ENCODE measurements at places on chromosomes 6 and 20.

DNA sequence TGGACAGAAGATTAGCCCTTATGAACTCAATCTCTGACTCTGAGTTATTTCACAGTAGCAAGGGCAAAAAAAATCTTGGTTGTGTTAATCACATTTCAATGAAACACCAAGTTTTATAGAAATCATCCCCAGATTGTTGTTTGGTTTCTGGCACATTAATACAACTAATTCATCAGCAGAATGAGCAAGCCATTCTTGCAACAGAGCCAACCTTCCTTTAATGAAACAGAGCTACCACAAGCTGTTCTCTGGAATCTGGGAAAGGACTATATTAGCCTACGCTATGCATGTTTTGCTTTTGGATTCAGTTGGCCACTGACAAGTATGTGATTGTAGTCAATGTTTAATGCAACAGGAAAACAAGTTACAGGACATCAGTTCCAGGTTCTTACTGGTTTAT lies 13.8 kb upstream of the POPDC3 start:
- peak; percentile 63 for DNase-seq

DNA sequence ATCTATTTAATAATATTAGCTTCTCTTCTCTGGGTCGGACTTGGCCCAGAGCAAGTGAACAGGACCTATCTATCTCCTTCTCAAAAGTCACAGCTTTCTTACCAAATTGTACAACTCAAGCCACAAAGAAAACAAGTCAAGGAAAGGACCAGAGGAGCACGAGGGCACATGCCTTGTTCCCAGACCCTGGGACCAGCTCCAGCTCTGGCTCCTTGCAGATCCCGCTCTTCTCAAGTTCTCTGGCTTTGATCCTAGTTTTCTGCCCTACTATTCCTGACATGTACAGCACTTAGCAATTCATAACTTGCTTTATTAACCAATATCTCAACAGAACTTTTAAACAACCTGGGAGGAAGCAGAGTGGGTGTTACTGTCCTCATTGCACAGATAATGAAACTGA lies 185.9 kb downstream of the ESR1 start:
- peak; percentile 9 for DNase-seq

- DNase-seq, result no peak
These were observed 16.9 kb upstream of the GSTA4 start for GRCh38 chr6:53011979-53012378.

GRCh38 chr20:2817341-2817726 lies 1.2 kb downstream of the TMEM239 start:
- DNase-seq, result no peak

DNA sequence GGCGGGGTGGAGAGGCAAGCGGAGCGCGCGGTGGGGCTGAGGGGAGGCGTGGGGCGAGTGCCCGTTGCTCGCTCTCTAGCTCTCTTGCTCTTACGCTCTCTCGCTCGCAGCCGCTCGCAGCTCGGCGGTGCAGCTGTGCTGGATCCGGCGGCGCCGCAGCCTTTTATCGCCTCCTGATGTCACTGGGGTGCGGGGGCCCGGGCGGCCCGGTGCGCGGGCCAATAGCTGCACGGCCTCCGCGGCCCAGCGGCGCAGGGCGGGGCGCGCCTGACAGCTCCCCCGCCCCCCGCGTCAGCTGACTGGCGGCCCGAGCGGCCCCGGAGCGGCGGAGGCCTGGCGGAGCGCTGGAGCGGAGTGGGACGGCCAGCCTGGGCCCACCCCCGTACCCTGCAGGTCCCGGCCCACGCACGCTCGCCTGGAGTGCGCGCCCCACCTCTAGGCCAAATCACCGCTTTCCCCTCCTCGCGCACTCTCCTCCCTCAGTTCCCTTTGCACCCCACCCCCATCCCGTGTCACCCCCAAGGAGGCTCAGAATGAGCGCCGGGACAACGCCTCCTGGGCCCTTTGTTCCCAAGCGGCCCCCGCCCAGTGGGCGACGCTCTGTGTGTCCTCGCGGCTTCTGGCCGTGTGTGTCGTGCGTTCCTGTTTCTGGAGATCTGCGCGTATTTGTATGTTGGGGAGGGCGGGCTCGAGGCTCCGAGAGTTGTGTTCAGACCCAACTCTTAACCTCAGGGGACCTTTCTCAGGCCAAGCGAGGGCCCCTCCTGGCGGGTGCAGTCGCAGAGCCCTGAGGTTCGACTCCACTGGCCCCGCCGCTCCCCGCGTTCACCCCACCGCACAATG lies at the start of gene MAFB:
MAFB (minus strand) TSS at position 137 of the 843 bp plus-strand sequence. CDS start 386 bp downstream, outside the sequence.
- DNase-seq, result peak; percentile 93

DNA sequence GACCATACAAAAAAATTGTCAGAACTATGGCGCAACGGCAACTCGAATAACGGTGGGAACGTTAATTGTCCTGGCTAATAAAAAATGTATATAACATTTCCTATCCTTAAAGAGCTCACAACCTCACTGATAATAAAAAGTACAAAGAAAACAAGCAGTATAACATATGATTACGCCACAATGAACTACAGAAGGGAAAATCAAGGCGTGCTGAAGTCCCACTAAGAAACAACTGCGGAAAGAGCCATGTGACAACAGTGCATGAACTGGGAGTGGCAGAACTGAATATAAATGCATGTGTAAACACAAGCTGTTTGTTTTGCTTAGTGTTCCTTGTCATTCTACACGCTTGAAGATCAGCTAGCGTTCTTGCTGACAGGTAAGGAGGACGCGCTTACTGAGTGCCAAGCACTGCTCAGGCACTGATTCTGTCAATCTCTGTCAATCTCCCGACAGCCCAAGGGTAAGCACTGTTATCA lies 466 bp upstream of the PSMB1 start:
- peak; percentile 29 for DNase-seq

DNA sequence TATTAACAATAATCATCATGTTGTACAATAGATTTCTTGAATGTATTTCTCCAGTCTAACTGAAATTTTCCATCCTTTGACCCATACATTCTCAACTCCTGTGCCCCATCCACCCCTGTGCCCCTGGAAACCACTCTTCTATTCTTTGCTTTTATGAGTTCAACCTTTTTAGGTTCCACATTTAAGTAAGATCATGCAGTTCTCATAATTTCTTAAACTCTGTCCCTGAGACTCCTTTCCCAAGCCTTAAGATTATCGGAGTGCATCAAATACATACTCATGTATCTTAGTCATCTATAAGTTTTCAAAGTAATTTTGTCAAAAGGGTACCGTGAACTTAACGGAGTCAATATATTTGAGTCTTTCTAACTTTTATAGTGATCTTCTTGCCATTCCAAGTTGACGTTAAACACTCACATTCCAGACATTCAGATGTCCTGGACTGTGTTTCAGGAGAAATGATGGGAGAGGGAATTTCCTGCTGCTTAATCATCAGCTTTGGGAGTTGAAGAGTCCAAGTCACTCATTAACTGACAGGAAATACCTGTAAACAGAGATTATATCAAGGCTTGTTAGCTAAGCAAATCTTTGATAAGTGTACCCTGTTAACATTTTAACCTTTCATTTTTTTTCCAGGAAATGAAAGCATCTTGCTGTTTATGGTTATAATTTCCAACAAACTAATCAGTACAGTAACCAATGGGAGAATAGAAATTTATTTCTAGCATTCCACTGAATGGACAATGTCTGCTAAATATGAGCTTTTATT lies 73.3 kb downstream of the ADGRG6 start:
- no peak for DNase-seq

- DNase-seq, result peak; percentile 15
These were observed 11.8 kb upstream of the GSTA1 start for GRCh38 chr6:52815167-52816092.

DNA sequence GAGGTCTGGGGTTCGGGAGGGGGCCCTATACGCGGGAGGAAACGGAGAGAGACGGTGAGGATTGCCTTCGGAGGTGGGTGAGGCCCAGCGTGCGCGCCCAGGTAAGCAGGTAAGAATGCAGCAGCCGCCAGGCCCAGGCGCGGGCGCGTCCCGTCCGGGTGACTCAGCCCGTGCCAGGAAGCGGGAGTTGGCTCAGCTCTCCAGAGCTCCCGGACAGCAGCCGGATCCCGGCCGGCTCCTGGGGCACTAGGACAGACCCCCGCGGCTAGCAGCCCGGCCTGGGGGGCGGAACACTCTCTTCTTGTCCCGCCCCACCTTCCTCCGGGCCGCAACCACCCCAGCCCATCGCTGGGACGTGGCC lies 1.5 kb upstream of the MDFI start:
- DNase-seq, result no peak

DNA sequence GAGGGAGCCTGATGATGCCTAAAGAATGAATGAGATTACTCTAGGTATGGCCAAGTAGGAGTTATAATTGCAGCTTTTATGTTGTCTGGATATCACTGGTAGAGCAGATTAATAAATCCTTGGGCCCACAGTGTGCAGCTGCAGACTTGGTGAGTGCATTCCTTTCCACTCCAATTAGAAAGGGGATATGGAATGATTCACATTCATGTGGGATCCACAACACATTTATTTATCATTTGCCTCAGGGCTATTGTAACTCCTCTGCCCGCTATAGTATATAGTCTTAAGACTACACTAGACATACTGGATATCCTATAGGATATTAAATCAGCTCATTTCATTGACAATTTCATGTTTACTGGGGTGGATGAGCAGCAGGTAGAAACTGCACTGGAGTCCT lies 11.6 kb upstream of the HLA-G start:
- no peak for DNase-seq

DNA sequence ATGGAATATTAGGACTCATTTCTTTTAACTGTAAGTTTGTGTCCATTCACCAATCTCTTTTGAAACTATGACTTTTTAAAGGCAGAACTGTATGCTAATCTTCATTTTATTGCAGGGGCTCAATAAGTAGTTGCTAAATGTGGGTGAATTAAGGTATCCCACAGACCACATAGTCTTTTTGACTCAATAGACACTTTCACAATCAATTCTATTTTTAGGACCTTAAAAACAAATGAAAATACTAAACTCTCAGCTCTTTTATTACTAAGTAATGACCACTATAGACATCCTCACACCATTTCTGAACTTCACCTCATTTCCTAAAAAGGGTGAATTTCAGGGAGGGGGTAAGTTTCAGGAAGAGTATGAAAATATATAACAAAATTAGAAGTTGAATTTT lies 106.8 kb upstream of the BEND6 start:
- DNase-seq, result no peak

DNA sequence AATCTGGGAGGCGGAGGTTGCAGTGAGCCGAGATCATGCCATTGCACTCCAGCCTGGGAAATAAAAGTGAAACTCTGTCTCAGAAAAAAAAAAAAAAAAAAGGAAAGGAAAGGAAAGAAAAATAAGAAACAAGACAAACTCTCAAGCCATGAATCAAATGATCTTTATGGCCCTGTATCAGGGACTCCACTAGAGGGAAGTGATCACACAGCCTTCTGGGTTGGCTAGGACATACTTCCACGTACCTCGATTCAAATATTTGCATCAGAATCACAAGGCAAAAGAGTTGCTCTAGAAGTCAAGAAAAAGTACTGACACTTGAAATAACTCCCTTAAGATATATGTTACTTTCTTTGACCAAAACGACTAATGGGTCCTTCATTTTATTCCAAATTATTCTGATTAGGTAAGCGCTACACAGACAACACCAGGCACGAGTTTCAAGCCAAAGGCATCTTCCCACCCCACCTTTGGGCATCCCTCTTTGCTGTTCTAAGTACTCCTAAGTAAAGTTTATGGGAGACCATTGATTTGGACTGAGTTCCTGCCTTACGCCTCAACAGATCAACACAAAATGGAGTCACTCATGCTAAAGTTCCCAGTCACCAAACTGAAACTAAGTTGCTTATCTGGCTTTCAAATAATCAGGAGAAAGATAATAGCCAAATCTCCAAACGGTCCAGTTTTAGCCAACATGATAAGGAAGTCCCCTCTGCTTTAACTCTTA lies 77.5 kb upstream of the NT5E start:
- no peak for DNase-seq

GRCh38 chr20:60803335-60804055 lies 448.6 kb upstream of the CDH4 start:
- no peak for DNase-seq

- DNase-seq, result no peak
These were observed 17.2 kb upstream of the FAM50B start for GRCh38 chr6:3831761-3832530.

GRCh38 chr6:27205375-27206278 lies 41.9 kb upstream of the PRSS16 start:
- no peak for DNase-seq

DNA sequence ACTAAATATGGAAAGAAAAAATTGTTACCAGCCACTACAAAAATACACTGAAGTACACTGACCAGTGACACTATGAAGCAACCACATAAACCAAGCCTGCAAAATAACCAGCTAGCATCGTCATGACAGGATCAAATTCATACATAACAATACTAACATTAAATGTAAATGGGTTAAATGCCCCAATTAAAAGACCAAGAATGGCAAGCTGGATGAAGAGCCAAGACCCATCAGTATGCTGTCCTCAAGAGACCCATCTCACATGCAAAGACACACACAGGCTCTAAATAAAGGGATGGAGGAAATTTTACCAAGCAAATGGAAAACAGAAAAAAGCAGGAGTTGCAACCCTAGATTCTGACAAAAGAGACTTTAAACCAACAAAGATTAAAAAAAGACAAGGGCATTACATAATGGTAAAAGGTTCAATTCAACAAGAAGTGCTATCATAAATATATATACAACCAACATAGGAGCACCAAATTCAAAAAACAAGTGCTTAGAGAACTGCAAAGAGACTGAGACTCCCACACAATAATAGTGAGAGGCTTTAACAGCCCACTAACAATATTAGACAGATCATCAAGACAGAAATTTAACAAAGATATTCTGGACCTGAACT lies 104.8 kb downstream of the HACE1 start:
- DNase-seq, result no peak

GRCh38 chr20:25541676-25542075 lies 43.7 kb downstream of the NINL start:
- no peak for DNase-seq

DNA sequence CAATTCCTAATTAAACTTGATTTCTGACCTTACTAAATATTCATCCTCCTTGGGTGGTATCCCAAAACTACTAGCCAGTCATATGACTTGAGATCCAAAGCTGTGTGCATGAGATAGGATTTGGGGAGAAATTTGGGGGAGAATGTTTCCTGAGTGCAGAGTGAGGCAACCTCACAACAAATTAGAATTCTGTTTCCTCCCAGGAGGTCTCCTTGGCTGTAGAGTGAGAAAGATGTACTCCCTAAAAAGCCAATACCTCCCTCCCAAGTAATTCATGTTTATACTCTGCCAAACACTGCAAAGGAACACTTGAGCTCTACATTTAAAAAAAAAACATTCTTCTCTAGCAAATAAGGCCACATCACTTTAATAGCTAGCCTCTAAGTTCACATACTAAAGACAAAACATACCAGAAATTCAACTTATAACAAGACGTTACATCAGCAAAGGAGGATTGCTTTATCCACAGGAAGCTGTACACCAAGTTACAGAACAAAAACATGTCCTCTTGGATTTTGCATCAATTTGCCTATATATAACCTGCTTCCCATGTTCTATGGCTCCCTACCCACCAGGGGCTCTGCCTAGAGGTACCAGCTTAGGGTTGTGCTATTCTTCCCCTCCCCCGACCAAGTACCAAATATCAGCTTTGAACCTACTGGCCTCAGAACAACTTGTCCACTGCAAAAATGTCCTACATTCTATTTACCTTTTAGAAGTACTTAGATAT lies 15.4 kb upstream of the TMEM30A start:
- DNase-seq, result no peak

GRCh38 chr20:1169224-1169623 lies 15.6 kb downstream of the TMEM74B start:
- DNase-seq, result no peak

GRCh38 chr20:4956200-4956810 lies 45.0 kb downstream of the SLC23A2 start:
- peak; percentile 35 for DNase-seq

GRCh38 chr20:59835057-59835447 lies 98.4 kb downstream of the SYCP2 start:
- DNase-seq, result no peak

All from stromal cell of bone marrow (primary cell).